EL (cell line): ENCODE measurements at places on chromosomes 1 and 21.

- DNase-seq: no peak
Measured at GRCh38 chr1:217004776-217005436, 281.7 kb upstream of the ESRRG start.

- DNase-seq: no peak
Measured at GRCh38 chr1:60867782-60868181, 214.6 kb upstream of the NFIA start.

DNA sequence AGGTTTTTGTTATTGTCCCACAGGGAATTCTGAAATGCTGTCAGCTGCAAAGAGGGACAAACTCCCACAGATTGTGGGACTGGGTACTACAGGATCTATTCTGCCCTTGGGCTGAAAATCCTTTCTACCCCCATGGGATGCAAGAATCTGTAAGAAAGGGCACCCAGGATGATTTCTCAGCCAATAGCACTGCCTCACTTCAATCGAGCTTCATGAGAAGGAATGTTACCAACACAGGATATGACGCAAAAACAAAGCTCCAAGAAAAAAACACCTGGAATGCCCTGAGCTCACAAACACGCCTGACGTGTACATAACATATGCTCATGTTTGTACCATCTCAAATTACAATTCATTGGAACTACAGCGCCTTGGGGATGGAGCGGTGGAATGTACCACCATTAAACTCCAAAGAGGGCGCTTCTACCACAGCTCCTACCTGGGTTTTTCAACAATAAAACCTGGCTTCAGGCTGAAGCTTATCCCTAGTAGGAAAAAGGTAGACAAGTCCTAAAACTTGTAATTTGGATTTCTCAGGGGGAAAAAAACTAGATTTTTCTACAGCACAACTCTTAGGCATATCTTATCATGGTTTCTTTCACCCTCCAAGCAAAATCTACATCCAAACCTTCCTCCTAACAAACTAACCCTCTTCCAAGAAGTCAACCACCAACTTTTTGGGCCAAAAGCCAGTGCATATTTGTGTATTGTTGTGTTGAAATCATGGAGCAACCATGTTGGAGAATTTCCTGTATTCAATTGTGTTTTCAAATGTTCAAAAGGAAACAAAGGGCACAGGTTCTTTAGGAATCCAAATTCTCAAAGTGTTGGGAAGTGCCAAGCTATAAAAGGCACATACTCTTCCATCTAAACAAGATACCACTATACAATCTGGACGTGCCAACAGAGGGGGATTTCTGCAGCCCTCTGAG, 78.9 kb downstream of the TGFBR3 start:
- peak; percentile 43 for DNase-seq

- no peak for DNase-seq
Measured at GRCh38 chr1:162335126-162335525, 41.5 kb downstream of the SPATA46 start.

DNA sequence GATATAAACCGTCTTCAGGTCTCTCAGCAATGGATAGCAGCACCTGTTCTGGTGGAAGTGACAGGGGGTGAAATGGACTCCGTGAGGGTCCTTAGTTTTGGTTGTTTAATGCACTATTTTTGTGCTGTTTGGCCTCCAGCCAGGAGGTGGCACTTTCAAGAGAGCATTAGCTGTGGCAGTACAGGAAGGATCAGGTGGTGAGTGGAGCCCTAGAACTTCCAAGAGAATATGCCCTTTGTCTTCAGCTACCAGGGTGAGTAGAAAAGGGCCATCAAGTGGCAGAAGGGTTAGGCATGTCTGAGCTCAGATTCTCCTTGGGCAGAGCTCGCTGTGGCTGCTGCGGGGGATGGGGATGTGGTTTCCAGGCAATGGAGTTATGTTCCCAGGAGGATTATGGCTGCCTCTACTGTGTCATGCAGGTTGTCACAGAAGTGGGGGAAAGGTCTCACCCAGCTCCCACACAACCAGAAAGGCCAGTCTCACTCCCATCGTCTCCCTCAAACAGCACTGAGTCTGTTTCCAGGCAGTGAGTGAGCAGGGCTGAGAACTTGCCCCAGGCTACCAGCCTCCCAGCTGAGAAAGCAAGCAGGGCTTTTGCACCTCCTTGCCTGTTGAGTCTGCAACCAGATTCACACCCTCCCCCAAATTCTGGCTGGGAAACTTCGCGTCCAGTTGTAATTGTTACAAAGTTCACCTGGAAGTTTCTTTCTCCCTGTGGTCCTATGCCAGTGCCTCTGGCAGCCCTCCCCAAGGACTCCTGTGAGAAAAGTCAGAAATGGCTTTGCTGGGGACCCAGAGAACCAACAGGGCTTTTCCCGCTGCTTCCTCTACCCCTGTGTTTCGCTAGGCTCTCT, 39.1 kb upstream of the TTLL7 start:
- no peak for DNase-seq

DNA sequence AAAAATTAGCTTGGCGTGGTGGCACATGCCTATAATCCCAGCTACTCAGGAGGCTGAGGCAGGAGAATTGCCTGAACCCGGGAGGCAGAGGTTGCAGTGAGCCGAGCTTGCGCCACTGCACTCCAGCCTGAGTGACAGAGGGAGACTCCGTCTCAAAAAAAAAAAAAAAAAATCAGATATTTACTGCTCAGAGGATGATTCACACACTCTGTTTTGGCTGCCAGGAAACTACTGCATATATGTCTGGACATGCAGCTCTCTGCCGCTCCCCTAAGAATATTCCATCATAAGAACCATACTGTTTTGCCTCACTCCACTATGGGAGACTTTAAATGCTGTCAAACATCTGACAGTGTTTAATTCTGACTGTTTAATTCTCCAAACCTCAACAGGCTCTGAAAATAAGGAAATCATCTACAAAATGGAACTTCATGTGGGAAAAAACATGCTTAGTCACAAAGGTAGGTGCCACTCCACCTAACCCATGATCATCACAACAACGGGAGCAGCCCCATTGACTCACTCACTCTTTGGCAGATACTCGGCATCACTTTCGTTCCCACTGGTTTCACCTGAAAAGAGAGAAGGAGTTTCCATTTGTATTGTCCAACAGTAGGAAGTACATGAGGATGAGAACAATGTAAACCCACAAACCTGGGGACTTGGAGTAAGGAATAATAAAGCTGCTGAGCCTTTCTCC, 29.3 kb upstream of the BCAS2 start:
- DNase-seq: peak; percentile 5

- DNase-seq: peak; percentile 62
Measured at GRCh38 chr1:65075123-65075976, 72.7 kb upstream of the AK4 start.
